ENCODE measurements at places on chromosomes 4 and X.

GRCh38 chrX:154378059-154378798 lies 866 bp upstream of the EMD start:
- H3K36me3 ChIP-seq, result peaks cover 21% of the 10 kb centered on the region
- peaks cover 14% of the 10 kb centered on the region for H3K4me1 ChIP-seq
- no peaks in the 10 kb centered on the region for H3K27me3 ChIP-seq
- H3K27ac ChIP-seq, result peak overlapping the region; percentile 92
- H3K4me3 ChIP-seq, result peak overlapping the region; percentile 83
- DNase-seq, result peak; percentile 38

DNA sequence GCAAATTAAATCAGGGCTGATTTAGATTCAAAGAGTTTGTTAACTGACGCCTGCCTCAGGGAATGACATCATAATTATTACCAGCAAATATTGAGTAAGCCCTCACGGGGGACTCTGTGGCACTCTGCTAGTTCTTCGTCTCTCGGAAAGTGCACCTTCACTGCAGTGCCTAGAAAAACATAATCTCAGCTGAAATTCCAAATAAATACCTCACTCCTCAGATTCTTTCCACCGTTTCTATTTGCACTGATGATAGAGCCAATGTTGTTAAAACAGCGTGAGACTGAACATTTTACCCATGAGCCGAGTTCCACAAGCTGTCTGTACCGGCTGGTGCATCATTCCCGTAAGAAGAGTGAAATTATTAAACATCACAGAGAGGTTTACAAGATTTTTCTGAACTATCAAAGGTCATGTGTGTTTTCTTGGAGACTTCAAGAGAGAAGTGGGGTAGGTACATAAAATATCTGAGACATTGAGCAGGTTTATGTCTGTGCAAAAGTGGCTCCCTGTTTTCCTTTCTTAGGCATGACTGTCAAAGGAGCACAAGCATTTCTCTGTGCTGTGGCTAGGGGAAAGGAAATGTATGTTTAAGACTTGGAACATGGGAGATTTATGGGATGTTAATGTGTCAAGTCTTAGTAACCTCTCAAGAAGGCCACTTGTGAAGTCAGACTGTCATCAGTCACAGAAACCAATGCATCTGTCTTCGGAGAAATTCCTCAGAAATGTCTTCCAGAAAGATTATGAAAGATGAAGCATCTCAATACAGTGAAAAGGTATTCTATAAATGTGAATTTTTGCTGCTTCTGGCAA lies 119.6 kb downstream of the CBLL2 start:
- H3K4me1 ChIP-seq, result no peaks in the 10 kb centered on the region
- no peak overlapping the region for H3K4me3 ChIP-seq
- DNase-seq, result no peak
- H3K27ac ChIP-seq, result no peak overlapping the region

DNA sequence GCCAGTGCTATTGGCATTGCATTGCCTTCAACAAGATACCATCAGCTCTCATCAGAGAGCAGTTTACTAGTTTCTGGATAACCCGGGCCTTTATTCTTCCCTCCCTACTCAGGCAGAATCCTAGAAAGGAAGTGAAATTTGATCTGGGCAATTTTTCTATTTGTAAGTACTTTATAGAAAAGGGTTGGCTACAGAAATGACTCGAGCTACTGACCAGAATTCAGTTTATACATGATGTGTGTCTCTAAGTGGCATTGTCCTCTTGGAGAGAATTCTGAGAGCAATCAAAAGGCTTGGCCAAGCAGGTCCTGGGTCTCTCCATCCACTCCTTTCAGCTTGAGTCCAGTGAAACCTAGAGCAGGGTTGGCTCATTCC lies 192.7 kb upstream of the LEF1 start:
- peaks cover 69% of the 10 kb centered on the region for H3K27me3 ChIP-seq
- H3K27ac ChIP-seq, result no peak overlapping the region
- peaks cover 4% of the 10 kb centered on the region for H3K4me1 ChIP-seq
- H3K4me3 ChIP-seq, result no peak overlapping the region
- H3K36me3 ChIP-seq, result no peaks in the 10 kb centered on the region
- DNase-seq, result no peak

GRCh38 chr4:154953691-154954090 lies 172.6 kb downstream of the RBM46 start:
- peaks cover 2% of the 10 kb centered on the region for H3K36me3 ChIP-seq
- no peak overlapping the region for H3K4me3 ChIP-seq
- no peaks in the 10 kb centered on the region for H3K27me3 ChIP-seq
- no peak overlapping the region for H3K27ac ChIP-seq
- H3K4me1 ChIP-seq, result no peaks in the 10 kb centered on the region

DNA sequence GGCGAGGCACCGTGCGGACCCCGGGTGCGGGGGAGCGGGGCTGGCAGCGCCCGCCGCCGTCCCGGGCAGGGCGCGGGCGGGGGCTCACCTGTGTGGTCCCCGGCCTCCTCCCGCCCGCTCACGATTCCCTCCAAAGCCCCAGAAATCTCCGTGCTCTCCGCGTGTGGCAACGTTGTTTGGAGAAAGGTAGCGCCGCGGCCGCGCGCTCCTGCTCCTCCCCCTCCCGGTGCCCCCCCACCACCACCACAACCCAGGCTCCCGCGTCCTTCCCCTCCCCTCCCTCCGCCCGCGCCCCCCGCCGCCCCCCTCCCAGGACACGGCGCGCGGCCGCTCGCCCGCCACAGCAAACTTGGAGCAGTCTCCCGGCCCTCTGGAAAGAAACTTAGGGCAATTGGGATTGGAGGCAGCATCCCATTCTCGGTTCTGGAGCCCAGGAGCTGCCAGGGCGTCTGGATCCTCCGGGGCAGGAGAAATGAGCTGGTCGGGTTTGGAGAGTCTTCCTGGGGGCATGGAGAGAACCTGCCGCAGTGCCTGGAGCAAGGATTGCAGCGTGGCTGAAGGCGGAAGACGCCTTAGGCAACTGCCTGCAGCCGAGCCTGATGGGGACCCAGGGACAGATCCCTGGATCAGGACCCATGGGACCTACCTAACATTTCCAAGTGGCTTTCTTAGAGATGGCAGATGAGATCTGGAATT lies 855 bp downstream of the KLF3 start:
- H3K27me3 ChIP-seq, result no peaks in the 10 kb centered on the region
- peak overlapping the region; percentile 91 for H3K27ac ChIP-seq
- DNase-seq, result no peak
- peak overlapping the region; percentile 95 for H3K4me3 ChIP-seq
- peaks cover 32% of the 10 kb centered on the region for H3K36me3 ChIP-seq

GRCh38 chr4:120010646-120011045 lies 56.0 kb downstream of the MAD2L1 start:
- no peak overlapping the region for H3K27ac ChIP-seq
- H3K27me3 ChIP-seq, result peaks cover 49% of the 10 kb centered on the region
- DNase-seq, result no peak
- no peak overlapping the region for H3K4me3 ChIP-seq
- H3K4me1 ChIP-seq, result no peaks in the 10 kb centered on the region
- peaks cover 2% of the 10 kb centered on the region for H3K36me3 ChIP-seq

- H3K4me1 ChIP-seq, result no peaks in the 10 kb centered on the region
- H3K27me3 ChIP-seq, result no peaks in the 10 kb centered on the region
- DNase-seq, result no peak
- H3K27ac ChIP-seq, result no peak overlapping the region
These were observed 10.8 kb upstream of the AFM start for GRCh38 chr4:73470728-73471127.

DNA sequence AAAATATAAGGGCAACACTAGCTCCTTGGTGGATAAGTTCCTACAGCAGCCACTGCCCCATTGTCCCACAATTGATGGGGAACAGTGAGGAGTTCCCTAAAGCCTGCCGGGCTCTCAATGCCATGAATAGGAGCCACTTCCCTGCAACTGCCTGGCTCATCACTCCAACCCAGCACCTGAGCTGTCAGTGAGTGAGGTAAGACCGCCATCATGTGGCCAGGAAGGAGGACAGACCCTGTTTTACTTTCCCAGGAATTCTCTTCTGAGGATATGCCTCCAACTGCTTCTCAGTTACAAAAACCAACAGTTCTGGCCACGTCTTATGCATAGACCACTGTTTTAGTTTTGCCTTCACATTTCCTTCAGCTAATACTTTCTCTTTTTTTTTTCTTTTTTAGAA lies 45.5 kb downstream of the SRPX start:
- no peak overlapping the region for H3K4me3 ChIP-seq
- H3K4me1 ChIP-seq, result no peaks in the 10 kb centered on the region
- H3K27me3 ChIP-seq, result peaks cover 11% of the 10 kb centered on the region
- H3K36me3 ChIP-seq, result no peaks in the 10 kb centered on the region
- DNase-seq, result no peak

GRCh38 chr4:17060230-17060629 lies 161.8 kb upstream of the LDB2 start:
- peaks cover 4% of the 10 kb centered on the region for H3K27me3 ChIP-seq
- H3K4me3 ChIP-seq, result no peak overlapping the region
- H3K27ac ChIP-seq, result no peak overlapping the region
- H3K36me3 ChIP-seq, result no peaks in the 10 kb centered on the region

- H3K27ac ChIP-seq, result peak overlapping the region; percentile 92
- H3K27me3 ChIP-seq, result no peaks in the 10 kb centered on the region
- H3K4me3 ChIP-seq, result no peak overlapping the region
- H3K36me3 ChIP-seq, result peaks cover 17% of the 10 kb centered on the region
These were observed 1.2 kb downstream of the TCEANC start for GRCh38 chrX:13654116-13654515.

GRCh38 chr4:44434247-44434646 lies 14.4 kb downstream of the KCTD8 start:
- no peak overlapping the region for H3K27ac ChIP-seq
- H3K27me3 ChIP-seq, result no peaks in the 10 kb centered on the region

DNA sequence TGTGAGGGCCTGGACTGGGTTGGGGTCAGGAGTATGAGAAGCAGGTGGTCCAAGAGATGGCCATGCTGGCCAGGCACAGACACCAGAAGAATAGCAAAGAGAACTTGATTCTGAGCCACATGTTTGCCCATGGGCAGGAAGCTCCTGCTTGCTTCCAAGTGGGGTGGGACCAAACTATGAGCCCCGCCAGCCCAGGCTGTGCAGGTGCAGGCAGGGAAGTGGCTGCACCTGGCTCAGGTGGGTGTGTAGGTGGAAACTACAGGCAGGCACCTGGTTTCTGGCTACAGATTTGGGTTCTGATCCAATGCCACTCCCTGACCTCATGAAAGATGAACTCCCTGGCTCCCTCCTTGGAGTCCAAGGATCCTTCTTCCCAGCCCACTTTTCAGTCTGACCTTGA lies 207.9 kb upstream of the KLF3 start:
- H3K27ac ChIP-seq, result no peak overlapping the region
- H3K4me1 ChIP-seq, result peaks cover 27% of the 10 kb centered on the region
- no peak for DNase-seq

DNA sequence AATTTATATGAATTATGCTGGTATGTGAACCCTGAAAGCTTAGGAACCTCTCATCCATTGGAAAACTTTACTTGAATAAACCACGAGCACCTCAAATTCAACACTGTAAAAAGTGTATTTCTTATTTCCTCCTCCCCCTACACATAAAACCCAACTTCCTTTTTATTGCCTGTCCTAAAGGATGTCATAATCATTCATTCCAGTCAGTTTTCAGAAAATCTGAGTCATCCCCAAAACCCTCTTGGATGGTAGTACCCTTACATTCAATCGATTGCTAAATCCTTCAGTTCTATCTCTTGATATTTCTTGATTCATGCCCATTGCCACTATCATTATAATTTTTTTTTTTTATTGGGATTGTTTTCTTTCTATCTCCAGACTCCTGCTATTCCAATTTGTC lies 91.1 kb upstream of the ATP8A1 start:
- no peak overlapping the region for H3K27ac ChIP-seq
- no peak overlapping the region for H3K4me3 ChIP-seq
- no peaks in the 10 kb centered on the region for H3K27me3 ChIP-seq
- DNase-seq, result no peak
- H3K36me3 ChIP-seq, result no peaks in the 10 kb centered on the region

DNA sequence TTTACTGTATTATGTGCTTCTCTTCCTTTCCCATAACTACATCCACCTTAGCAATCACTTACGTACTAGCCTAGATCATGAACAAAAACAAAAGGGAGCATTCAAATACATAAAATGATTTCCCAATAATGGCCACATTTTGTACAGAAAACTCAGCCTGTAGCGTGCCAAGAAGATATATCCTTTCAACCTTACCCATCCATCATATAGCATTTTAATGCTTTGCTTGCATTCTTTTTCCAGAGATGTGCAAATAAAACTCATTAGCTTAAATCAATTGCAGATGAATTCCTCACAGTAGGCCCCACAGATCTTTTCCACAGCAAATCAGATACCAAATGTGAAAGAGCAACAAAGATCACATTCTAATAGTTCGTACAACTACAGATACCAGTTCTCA lies 20.8 kb downstream of the GRSF1 start:
- no peaks in the 10 kb centered on the region for H3K27me3 ChIP-seq
- peaks cover 9% of the 10 kb centered on the region for H3K4me1 ChIP-seq
- DNase-seq, result no peak
- H3K36me3 ChIP-seq, result peaks cover 52% of the 10 kb centered on the region
- no peak overlapping the region for H3K4me3 ChIP-seq

GRCh38 chr4:128600996-128601871 lies 208.3 kb upstream of the JADE1 start:
- DNase-seq, result no peak
- no peak overlapping the region for H3K27ac ChIP-seq
- peaks cover 33% of the 10 kb centered on the region for H3K27me3 ChIP-seq
- no peaks in the 10 kb centered on the region for H3K4me1 ChIP-seq
- H3K4me3 ChIP-seq, result no peak overlapping the region

DNA sequence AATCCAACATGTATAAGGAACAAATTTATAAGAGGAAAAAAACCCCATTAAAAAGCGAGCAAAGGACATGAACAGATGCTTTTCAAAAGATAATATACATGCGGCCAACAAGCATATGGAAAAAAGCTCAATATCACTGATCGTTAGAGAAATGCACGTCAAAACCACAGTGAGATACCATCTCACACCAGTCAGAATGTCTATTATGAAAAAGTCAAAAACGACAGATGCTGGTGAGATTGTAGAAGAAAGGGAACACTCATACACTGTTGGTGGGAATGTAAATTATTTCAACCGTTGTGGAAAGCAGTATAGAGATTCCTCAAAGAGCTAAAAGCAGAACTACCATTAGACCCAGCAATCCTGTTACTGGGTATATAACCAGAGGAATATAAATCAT lies 465.4 kb downstream of the TMA16 start:
- DNase-seq, result no peak
- no peaks in the 10 kb centered on the region for H3K27me3 ChIP-seq
- no peak overlapping the region for H3K4me3 ChIP-seq
- H3K27ac ChIP-seq, result no peak overlapping the region

- H3K4me3 ChIP-seq, result no peak overlapping the region
- H3K27ac ChIP-seq, result no peak overlapping the region
- peaks cover 27% of the 10 kb centered on the region for H3K36me3 ChIP-seq
- H3K4me1 ChIP-seq, result peaks cover 9% of the 10 kb centered on the region
- no peak for DNase-seq
- H3K27me3 ChIP-seq, result no peaks in the 10 kb centered on the region
These were observed 87.9 kb upstream of the C4orf50 start for GRCh38 chr4:6106156-6106555.

GRCh38 chrX:31251336-31251735 lies 179.5 kb upstream of the FTHL17 start:
- no peak for DNase-seq
- H3K4me1 ChIP-seq, result no peaks in the 10 kb centered on the region
- H3K27me3 ChIP-seq, result no peaks in the 10 kb centered on the region
- H3K27ac ChIP-seq, result no peak overlapping the region
- no peak overlapping the region for H3K4me3 ChIP-seq

Measured in central memory CD8-positive, alpha-beta T cell (primary cell).